Activated naive CD8-positive, alpha-beta T cell treated with anti-CD3 and anti-CD28 coated beads, Interleukin-2, amount 10 ng/mL, durations not matched to agents 7 days and 5 days (primary cell): ENCODE measurements at places on chromosomes 4 and X.

DNA sequence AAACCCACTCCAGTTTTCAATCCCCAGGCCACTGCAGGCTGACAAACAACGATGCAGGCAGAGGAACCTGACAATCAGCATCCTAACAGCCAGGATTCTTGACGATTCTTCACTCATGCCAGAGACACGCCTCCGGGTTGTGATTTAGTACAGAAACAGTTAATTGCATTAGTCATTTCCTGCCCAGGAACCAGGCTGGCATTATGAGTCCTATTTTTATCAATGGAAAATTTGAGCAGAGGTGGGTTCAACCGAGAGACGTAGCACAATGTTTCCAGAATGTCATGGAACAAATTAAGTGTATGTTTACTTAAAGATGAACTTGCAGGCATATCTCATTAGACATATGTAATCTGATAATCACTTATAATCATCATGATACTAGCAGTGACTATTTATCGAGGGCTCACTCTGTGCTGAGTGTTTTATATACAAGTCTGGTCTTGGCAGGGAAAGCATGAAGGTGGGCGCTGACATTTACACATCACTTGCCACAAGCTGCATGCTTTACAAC lies 159.7 kb downstream of the NSUN7 start:
- DNase-seq: no peak

GRCh38 chrX:8189096-8189830 lies 18.2 kb upstream of the VCX2 start:
- DNase-seq: no peak

- no peak for DNase-seq
These were observed 141.4 kb upstream of the LNX1 start for GRCh38 chr4:53732661-53733060.

DNA sequence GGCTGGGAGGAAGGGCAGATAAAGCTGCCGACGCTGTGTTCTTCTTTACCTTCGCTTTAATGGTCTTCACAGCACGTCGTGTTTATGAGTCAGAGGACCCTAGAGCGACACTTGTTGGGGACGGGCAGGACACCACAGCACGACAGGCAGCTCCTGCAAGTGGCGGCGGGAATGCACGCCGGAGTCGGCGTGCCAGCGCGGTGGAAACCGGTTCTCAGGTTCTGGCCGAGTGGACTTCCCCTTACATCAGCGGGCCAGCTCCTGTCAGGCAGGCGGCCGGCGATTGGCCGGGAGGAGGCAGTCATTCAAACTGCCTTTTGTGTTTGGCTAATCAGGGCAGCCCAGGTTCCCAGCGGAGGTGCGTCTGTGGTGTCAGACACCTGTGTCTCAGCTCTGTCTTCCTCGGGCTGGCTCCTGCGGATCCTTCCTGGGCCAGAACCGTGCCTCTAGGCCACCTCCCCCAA lies 150.9 kb downstream of the SHROOM3 start:
- peak; percentile 34 for DNase-seq

GRCh38 chrX:103747163-103747562 lies 29.5 kb upstream of the PLP1 start:
- no peak for DNase-seq
